ENCODE measurements at places on chromosomes 13 and 19. TPM values are rescaled to one million over a fixed set of nuclear protein-coding genes. Genes with fewer than 3 reads are reported as not detected.

GRCh38 chr19:6092329-6093286 is 17.7 kb downstream of the RFX2 start:
- DNase-seq = peak; percentile 91

DNA sequence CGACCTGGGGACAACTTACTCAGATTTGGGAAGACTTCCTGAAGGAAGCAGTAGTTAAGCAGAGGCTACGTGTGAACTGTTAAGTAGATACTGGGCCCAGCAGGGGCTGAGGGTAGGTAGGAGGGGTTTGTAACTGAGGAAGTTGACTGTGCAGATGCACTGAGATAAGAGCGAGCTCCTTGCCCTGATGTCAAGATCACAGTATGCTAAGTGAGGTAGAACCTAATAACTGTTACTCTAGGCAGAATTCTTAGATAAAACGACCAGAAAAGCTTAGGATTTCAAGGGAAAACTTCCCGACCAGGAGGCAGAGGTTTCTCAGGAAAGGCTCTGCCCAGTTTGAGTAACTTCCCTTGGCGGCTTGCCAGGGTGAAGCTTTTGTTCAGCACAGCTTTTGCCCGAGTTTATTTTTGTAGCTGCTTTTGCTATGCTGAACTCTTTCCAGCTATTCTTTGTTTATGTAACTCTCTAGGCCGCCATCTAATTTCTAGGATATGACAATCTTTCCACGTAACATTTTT is 632.1 kb downstream of the DIAPH3 start:
- DNase-seq = peak; percentile 85

MATK gene
- 1.9 TPM for total RNA-seq

DNA sequence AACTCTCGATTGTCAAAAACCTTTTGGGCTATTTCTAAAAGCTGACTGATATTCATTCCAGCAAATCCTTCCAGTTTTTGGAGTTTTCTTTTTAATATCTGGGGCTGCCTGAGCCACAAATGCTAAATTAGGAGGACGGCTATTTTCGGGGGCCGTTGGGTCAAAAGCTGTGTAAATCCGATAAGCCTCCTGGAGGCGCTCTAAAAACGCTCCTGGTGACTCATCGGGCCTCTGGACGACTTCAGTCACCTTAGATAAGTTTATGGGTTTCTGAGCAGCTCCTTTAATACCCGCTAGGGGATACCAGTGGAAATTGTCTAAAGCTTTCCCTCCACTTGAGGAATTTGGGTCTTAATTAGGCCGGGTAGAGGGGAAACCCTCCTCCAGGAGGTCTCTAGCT is 66.4 kb downstream of the ZNF730 start:
- DNase-seq = no peak

IL4I1 gene
- 1.9 TPM for total RNA-seq

DNA sequence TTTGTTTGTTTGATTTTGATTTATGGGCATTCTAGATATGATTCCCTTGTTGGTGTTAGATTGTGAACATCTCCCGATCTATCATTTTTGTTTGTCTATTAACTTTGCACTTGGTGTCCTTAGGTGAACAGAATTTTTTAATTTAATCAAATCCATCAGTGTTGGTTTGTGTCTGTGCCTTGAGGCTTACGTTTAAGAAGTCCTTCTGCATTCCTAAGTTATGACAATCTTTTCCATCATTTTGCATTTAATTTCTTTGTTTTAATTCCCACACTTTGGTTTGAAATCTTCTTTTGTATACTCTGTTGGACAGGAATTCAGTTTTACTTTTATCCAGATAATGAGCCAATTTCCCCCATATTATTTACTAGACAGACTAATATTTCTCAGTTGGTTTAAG is 421.7 kb downstream of the HS6ST3 start:
- no peak for DNase-seq

DNA sequence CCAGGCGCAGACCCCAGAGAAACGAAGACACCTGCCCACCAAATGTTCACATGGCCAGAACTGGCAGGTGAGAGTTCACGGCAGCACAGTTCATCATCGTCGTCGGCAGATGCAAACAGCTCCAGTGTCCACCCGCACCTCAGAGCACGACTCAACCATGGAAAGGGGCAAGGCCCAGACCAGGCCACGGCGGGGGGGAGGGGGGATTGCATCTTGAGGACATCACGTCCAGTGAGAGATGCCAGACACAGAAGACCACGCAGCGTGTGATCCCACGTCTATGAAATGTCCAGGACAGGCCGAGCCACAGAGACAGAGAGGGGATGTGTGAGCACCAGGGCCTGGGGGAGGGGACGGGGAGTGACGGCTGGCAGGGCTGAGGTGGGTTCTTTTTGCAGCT is 7.3 kb downstream of the RNF126 start:
- DNase-seq = no peak

GRCh38 chr19:33497778-33498175 is 23.8 kb downstream of the PEPD start:
- DNase-seq = no peak

PRDX2 gene
- 196 TPM for total RNA-seq

GRCh38 chr19:54694648-54695047 is 29.6 kb upstream of the KIR3DL3 start:
- DNase-seq = no peak

FAM32A gene
- 50.8 TPM for total RNA-seq

SIGLEC6 gene
- 2.2 TPM for total RNA-seq

ICAM4 gene
- 1.0 TPM for total RNA-seq

- DNase-seq = no peak
These were observed 144.1 kb downstream of the PRR20E start for GRCh38 chr13:57311009-57311586.

ELSPBP1 gene
- not detected for total RNA-seq

DNA sequence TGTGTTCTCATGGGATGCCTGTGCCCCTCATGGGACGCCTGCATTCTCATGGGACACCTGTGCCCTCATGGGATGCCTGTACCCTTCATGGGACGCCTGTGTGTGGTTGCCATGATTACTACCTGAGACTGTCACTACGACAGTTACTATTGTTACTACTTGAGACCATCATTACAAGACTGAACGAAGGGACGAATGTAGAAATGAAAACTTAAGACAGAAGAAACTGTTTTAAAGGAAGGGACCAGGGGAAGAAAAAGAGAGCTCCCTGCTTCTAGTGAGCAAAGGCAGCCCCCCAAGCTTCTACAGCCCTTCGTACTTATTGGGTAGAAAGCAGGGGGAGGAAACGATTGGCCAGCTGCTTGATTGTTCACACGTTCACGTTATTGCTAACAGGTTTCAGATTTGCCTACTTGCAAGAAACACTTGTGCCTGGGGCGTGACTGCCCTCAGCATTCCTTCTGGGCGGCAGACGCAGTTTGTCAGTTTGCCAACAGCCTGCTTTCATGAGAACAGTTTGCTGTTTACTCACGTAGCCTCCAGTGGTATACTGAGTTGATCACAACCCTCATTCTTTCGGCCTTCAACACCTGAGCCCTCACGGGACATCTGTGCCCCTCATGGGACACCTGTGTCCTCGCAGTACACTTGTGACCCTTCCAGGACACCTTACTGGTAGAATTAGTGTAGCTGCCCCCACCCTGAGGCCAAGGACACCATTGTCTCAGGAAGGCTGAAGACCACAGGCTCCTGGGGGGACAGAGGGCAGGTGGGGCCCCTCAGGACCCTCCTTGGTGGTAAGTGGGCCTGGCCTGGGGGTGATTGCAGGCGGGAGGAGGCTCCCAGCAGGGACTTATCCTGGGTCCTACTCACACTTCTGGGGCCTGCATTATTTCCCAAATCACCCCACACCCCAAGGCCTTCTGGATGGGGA is 2.5 kb upstream of the S1PR4 start:
- peak; percentile 87 for DNase-seq

- no peak for DNase-seq
These were observed 3.3 kb upstream of the PEX11G start for GRCh38 chr19:7492142-7492541.

DNA sequence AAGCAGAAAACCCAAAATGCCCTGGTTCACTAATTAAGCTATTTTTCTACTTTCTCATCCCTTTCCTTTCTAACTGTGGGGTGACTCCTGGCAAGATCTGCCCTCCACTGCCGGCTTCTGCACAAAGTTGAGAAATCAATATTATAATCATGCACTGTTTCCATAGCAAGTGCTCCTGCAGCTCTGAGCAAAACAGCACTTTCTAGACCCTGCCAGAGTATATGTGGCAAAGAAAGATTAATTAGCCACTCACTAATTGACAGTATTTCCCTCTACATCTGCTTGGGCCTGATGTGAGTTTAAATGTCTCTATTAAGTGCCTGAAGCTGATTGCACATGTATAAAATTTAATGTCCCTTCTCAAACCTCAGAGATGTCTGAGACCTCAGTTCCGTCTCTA is 39.5 kb upstream of the FAM216B start:
- no peak for DNase-seq

- no peak for DNase-seq
These were observed 2.7 kb downstream of the JUND start for GRCh38 chr19:18278521-18279265.

DNA sequence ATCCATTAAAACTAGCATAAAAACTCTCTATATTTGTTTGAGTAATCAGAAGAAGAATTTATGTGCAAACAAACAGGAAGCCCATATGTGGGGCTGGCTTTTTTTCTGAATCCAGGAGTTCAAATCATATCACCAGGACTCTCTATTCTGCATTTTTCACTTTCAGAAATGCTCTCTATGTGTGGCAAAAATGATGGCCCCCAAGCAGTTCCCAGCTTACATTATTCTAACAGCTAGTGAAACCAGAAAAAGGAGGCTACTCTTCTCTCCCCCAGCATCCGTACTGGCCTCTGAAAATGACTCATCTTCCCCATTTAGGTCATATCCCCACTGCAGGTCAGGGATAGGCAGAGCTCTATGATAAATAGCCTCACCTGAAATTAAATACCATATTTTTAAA is 20.4 kb downstream of the RBM26 start:
- DNase-seq = no peak

DNA sequence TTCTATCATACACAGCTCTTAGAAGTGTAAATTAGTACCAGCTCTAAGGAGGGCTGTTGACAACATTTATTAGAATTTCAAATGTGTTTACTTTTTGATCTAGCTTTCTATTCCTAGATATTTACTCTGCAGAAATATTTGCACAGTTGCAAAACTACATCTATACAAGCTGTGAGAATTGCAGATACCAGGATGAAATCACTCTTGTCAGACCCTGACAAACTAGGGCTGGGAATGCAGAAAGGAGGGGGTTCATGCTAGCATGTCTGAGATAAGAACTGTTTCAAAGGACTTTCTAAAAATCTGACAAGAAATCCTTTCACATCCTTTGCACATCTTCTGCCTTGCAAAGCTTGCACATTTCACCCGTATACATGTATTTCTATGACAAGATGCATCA is 11.8 kb upstream of the PABPC3 start:
- no peak for DNase-seq

ETV2 gene
- total RNA-seq = 1.1 TPM

GRCh38 chr19:58059671-58060078 is 593 bp downstream of the ZNF135 start:
- DNase-seq = no peak

SLC1A6 gene
- total RNA-seq = 0.16 TPM

DNA sequence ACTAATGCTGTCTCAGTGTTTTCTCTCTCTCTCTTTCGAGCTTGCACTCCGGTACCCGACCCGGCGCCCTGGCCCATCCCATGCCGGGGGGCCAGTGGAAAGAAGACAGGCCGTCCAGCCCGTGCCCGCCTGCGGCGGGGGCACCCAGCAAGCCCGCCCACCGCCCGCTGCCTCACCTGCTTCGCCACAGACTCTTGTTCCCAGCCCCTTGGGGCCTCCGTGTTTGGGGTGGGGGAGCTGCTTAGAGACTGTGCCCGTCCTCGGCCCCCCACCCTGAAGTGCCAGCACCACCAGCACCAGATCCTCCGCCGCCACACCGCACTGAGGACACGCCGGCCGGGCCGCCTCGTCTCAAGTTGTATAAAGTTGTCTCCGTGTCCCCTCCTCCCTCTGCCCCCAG is 2.4 kb downstream of the LENG9 start:
- no peak for DNase-seq

GRCh38 chr13:91647361-91647990 is 249.1 kb downstream of the GPC5 start:
- no peak for DNase-seq

DNA sequence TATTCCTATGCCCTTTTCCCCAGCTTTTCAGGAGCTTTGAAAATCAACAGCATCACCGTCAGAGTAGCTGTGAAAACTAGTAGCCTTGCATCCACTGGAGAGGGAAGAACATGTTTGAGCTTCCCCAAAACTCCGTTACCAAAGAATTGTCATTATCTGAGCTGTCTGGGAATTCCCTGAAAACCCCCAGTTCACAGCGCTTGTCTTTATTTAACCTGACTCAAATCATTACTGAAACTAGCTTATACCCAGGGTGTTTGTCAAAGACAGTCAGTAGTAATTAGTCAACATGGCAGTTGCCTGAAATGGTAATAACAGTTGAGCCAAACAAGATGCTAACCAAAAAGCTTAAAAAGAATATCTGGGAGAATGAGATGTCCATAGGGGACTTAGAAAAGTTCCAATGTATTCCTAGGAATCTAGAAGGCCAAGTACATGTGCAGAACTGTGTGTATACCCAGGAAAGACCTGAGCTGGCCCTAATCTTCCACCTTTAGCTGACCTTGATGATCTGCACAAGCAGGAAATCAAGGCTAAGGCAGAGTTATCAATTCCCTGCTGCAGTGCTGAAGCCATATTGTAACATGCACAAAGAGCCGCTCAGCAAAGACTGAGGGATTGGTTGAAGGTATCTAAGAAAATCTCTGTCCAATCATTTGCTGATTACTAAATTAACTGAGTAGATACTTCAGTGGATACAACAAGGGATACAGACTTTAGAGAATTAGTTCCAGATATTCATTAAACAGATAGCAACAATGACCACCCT is 130.8 kb downstream of the KL start:
- DNase-seq = no peak

DNA sequence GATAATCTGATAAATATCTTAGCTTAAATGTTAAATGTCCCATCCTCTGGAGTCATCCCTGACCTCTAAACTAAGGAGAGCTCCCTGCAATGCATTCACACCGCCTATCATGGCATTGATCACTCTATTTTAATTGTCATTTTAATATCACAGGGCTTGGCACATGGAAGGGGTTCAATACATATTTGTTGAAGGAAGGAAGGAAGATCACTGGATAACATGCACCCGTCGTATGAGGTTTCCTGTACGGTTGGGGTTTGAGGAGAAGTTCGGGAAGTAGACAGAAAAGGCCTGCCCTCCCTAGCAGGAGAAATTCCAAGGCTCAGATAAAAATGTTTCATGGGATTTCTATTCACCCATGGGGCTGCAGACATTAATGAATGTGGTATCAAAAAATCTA is 102.0 kb downstream of the MBNL2 start:
- no peak for DNase-seq

SYNGR4 gene
- not detected for total RNA-seq

DNA sequence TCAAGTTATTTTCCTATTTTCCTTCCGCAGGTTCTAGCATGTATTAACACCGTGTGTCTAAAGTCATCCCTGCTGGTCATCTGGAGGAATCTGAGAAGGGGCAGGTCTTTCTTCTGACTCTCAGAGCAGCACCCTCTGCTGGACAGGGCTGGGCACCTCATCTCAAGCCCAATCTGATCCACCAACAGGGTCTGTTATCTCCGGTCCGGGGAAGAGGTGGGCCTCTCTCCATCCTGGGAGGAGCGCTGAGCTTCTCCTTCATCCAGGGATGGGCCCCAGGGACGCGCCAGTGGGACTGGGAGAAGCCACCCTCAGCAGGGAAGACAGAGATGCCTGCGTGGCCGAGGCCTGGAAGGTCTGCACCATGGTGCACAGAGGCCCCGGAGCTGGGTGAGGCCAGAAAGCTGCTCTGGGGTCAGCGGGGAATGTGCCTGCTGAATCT is 26.0 kb upstream of the ZNF331 start:
- no peak for DNase-seq

- DNase-seq = no peak
These were observed 2.7 kb downstream of the PHLDB3 start for GRCh38 chr19:43501661-43502418.

TBXA2R gene
- total RNA-seq = 4.5 TPM
